Left ventricle myocardium inferior (tissue), 1 donor: ENCODE measurements at places on chromosomes 2 and 18.

DNA sequence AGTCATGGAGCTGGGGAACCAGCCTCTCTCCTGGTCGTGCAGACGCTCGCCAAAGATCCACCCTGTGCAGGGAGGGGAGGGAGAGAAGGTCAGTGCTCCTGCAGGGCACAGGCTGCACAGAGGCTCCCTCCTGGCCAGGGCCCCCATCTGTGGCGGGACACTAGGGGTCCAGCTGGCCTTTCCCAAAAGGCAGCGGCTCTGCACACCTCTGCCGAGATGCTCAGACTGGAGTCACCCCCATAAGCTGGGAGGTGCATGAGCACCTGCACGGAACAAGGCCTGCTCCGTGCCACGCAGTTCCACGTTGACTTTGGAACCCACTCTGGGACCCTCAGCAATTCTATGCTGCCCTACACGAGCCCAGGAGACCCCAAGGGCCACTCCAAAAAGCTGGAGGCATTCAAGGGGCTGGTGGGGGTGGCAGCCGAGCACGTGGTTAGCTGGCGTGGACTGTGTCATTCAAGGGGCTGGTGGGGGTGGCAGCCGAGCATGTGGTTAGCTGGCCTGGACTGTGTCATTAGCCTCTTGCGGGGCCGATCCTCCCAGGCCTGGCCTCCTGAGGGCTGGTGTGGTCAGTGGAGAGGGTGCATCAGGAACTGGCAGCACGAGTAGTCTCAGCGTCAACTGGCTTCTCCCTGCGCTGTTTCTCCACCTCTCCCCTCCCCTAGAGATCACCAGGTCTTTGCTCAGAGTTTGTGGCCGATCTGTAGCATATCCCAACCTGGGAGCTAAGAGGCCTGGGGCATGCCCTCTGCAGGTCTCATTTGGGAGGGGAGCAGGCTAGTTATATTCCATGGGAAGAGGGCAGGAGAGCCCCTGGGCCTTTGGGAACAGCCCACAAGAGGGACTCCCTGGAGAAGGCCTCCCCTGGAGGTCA is 9.8 kb downstream of the SNORC start:
- DNase-seq: peak; percentile 10

GRCh38 chr18:12658426-12659138 is 675 bp upstream of the SPIRE1 start:
- no peak for DNase-seq

DNA sequence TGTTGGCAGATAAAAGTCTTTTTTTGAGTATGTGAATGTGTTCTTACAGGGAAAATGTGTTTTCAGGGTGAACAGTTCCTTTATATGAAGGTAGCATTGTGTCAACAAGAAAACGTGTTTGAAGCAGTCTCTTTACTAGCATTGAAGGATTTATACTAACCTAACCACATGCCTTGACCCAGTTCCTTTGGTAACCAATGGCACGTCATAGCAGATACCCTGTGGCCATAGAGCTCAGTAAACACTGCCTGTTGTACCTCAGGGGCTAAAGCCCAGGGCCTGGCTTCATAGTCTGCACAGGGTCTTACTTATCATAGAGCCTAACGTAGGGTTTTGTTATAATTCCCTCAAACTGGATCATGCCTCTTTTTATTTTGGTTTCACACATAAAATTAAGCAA is 32.1 kb upstream of the NFU1 start:
- no peak for DNase-seq

GRCh38 chr2:239678186-239678490 is 277.3 kb upstream of the HDAC4 start:
- no peak for DNase-seq

DNA sequence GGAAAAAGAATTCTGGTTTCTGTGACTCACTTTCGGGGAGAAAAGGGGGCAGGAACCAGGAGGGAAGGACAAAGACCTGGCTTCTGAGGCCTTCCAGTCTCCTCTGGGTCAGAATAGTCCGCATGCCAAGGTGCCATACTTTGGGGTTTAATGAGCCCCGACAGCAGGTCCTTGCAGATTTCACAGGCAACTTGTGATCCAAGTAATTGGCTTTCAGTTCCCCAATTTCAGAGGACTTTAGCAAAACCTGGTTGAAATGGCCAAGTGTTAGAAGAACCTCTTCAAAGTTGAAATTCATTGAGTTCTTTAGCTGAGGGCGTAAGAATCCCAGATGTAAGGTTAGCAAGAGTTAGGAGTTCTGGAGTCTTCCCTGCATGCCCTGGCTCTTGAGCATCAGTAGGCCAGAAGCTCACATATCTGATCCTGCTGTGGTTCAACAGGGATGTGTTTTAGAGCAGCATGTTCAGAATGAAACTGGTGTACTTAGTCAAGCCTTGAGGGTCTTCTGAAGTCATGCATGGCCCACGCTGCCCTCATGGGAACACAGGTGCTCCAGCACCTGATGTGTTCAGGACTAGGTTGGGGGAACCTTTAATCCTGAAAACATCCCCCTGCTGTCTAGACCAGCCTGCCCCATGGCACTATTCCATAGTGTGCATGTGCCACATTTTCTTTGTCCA is 143.0 kb downstream of the NUP35 start:
- DNase-seq: no peak

DNA sequence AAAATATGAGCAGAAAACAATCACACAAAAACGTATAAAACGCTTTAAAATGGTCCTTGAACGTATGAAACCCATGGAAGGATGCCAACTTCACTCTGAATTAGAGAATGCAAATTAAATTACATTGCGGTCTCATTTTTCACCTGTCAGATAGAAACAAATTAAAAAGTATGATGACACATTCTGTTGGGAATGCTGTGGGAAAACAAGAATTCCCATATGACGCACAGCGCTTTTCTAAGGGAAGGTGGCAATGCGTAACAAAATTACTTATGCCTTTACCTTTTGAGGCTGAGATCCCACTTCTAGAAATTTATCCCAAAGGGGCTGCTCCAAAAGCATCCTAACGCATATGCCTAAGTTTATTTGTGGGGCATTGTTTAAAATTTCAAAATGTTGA is 3.8 kb upstream of the RPS7 start:
- no peak for DNase-seq

GRCh38 chr2:229714736-229715541 is 584 bp upstream of the DNER start:
- peak; percentile 42 for DNase-seq

- DNase-seq: no peak
These were observed 156.3 kb downstream of the ZNF516 start for GRCh38 chr18:76338619-76339245.

GRCh38 chr2:186365406-186365805 is 120.7 kb upstream of the ZC3H15 start:
- DNase-seq: no peak

DNA sequence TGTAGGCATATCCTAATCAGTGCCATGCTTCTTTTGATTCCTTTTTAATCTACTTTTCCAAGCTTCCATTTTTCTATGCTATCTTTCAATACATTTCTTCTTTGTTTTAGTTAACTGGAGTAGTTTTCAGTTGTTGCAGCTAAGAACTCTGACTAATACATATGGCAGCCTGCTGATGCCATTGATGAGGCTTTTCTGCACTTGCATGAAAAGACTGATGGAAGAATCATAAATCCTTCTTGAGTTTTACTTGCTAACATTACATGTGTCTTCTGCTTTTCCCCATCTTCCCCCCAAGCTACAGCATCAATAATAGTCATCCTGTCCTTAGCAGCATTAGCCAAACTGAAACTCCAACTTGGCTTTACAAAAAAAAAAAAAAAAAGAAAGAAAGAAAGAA is 203.3 kb downstream of the LRP1B start:
- DNase-seq: no peak

DNA sequence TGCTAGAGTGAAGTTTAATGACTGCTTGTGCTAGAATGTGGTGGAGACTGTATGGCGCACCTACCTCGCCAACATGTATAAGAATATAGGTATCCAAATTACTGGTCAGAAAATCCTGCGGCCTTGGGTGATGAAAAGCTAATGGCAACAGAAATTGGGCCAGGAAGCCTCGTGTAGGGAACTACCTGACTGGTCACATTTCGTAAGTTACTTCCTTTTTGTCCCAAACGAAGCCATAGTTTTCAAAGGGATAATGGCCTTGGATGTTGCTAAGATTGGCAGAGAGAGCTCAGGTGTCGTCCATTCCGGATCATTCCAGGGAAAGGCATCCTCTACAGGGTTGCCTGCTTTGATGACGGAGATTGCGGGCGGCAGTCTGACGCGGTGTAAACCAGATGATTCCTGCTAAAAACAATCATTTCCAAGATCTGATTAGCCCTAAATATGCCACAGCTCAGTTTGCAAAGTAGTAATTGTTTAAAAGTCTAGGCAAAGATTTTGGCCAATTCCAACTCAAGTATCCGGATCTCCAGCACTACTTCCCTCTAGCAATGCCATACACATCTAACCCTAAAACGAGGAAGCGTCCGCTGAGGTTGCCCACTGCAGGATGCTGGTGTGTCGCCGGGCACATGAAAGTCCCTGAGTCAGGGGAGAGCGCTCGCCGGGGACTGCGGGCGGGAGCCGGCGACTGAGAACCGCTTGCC is 708 bp upstream of the MALT1 start:
- no peak for DNase-seq

DNA sequence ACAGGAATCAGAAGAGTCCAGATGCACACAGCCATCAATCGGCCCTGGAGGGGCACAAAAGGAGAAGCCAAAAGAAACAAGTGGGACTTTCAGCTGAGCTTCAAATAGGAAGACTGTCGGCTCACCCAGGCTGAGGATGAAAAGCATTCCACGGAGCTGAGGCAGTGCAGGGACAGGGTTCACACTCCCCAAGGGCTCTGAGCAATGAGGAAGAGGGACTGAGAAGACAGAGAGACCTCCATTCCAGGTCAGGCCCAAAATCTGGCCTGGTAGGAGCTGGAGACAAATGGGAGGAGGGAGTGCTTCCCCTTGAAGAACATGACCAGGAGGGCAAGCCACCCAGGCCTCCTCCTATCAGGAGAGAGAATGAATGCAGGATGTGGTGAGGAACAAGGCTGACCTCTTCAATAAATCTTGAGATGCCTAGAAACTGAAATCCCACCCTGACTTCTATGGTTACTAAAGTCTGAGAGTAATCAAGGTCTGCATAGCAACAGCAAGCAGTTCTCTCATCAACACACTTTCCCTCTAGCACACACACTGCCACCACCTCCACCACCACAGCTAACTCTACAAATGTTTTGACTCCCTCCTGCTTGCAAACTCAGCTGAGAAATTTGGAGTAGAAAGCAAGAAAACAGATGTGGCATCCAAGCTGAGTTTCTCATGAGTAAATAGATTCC is 434.4 kb downstream of the TNS1 start:
- no peak for DNase-seq

DNA sequence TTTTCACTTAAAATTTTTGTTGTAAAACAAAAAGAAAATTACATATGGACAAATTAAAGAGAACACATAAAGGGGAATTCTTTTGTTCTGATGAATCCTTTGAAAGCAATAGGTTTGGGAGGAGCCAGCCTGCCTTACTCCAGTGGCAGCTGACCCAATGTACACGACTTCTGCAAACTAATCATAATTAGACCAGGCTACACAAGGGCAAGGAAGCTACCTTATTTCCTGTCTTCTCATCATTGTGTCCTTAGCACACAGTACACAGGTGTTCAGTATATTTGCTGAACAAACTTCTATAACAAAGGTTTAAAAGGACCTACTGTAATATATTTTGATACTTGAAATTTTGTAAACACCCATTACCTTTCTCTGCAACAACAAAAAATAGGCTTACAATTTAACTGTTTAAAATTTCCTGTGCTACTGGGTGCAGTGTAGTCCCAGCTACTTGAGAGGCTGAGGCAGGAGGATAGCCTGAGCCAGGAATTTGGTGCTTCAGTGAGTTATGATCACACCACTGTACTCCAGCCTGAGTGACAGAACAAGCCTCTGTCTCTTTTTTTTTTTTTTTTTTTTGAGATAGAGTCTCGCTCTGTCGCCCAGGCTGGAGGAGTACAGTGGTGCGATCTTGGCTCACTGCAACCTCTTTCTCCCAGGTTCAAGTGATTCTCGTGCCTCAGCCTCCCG is 18.9 kb downstream of the KCNG3 start:
- no peak for DNase-seq

DNA sequence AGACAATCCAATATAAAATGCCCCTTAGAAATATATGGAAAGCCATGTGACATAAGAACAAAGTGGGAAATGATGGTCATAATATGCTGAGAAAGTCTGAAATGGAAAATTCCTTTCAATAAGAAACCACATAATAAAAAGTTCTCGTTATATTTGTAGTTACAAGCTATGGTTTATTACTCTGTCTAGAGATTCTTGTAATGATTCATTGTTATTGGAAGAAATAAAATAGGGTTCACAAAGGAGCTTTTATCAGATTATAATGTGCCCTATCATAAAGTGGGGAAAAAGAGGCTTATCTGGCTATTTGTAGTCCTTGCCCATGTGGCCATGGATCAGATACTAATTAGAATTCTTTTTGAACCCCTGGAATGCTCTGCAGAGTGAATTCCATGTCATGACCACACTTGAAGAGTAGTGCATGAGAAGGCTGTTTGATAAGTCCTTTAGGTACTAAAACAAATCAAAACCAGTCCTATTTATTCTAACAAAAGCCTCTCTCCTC is 420.7 kb upstream of the NRP2 start:
- DNase-seq: no peak

DNA sequence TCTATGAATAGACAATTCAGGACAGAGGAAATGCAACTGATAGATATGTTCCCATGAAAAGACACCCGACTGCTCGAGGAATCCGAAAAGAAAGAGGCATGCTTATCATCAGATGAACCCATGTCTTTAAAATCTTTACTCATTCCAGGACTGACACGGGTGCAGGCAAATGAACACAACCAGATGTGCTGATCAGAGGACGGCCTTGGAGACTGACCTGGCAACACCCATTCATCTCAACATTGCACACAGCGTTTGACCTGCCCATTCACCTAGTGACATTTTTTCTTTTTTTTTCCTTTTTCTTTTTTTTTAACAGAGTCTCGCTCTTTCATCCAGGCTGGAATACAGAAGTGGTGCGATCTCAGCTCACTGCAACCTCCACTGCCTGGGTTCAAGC is 377.5 kb downstream of the EIPR1 start:
- DNase-seq: no peak

DNA sequence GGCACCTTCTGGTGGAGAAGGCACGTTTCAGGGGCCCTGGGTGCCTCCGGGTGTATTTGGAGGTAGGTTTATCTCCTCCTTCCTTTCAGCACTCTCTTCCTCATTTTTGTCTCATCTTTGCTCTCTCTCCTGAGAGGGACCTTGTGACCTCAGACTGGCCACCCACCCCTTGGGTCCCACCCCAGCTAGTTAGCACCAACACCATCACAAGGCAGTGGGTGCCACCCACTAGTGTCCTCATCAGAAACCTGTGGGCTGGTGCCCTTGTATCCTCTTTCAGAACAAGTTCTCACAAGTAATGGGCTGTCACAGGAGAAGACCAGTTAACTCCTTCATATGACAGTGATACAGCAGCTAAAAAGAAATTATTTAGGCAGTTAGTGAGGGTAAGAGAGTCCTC is 196.4 kb downstream of the UXS1 start:
- DNase-seq: no peak

GRCh38 chr18:79679552-79680099 is at the start of gene CTDP1:
Gene CTDP1, plus strand, starts transcription at chr18:79679803. Its CDS starts 145 bp downstream, at chr18:79679948.
- peak; percentile 91 for DNase-seq

GRCh38 chr2:48131539-48132270 is 225.4 kb upstream of the FBXO11 start:
- no peak for DNase-seq
